ENCODE measurements at places on chromosomes 11 and 22.

- DNase-seq = no peak
Measured at GRCh38 chr11:12539572-12539971, 134.6 kb upstream of the TEAD1 start.

GRCh38 chr11:118956847-118957469 is 860 bp downstream of the UPK2 start:
- DNase-seq = no peak

- no peak for DNase-seq
Measured at GRCh38 chr11:85756401-85757200, 54.3 kb downstream of the SYTL2 start.

DNA sequence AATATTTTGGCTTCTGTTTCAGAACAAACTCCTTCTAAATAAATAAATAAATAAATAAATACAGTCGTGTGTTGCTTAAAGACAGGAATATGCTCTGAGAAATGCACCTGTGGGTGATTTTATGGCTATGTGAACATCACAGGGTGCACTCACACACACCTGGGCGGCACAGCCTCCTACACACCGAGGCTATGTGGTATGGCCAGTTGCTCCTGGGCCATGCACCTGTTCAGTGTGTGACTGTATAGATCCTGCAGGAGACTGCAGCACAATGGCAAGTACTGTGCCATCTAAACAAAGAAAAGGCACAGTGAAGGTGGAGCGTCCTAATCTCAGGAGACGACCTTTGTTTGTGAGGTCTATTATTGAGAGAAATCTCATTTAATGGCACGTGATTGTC is 1281.1 kb downstream of the TBC1D22A start:
- DNase-seq = no peak

DNA sequence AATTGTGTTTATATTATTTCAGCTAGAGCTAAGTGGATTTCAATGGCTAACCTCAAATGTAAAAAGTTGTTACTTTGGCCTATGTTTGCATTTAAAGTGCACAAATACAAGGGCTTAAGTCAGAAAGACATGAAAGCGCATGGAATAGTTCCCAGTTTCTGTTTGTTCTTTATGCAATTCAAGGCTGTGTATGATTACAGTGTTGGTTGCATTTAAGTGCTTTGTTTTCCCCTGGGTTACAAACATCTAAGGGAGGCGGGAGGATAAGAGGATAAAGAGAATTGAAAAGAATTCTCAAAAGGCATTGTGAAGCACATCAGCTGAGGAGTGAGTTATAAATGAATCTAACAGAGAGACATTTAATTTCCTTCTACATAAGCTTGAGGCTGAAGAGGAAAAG is 453.4 kb downstream of the NTM start:
- DNase-seq = no peak

- DNase-seq = no peak
Measured at GRCh38 chr11:3840870-3841425, at the start of gene RHOG. Gene RHOG (minus strand): TSS chr11:3840959. CDS start chr11:3828138, 12,821 bp downstream.

DNA sequence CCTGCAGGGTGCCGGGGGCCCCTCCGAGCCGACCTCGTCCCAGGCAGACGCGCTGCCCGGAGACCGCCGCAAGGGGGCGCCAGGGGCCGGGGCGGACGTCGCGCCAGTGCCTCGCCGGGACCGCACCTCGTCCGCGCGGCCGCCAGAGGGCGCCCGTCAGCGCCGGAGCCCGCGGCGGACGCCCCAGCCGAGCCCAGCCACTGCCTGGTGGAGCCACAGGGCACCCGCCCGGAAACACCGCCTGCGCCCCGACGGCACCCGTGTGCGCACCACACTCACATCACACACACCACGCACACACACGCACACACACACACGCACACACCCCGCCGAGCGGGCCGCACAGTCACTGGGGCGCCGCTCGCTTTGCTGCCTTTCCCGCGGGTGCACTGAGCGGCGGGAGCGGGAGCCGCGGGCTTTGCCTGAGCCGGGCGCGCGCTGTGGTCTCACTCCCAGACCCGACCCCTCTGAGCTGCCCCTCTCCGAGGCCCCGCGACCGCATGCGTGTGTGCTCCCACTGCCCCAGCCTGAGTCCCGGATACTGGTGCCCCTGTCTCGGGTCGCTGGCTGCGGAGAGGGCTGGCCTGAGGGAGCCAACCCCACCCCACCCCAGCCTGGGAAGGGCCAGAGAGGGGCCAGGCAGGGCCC is 449.3 kb downstream of the OPCML start:
- peak; percentile 19 for DNase-seq

GRCh38 chr11:124722176-124722575 is 17.6 kb upstream of the NRGN start:
- DNase-seq = no peak

DNA sequence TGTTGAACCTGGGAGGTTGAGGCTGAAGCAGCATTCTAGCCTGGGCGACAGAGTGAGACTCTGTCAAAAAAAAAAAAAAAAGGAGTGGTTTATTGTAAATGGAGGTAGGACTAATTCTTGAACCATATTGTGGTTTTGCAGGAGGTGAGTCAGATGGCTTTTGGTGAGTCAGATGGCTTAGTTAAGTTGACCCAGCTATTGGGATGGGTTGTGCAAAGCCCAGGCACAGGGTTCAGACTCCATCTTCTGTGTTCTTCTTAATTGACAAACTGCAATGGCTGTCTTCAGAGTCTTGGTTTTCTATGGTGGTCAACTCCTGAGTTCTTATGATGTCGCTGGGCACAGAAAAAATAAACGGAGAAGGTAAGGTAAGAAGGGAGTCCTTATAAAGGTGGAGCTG is 182.7 kb downstream of the ADAMTS15 start:
- DNase-seq = no peak

GRCh38 chr11:121636800-121637176 is 184.0 kb upstream of the SORL1-AS1 start:
- no peak for DNase-seq

GRCh38 chr11:6378640-6378989 is 11.7 kb upstream of the SMPD1 start:
- no peak for DNase-seq

- no peak for DNase-seq
Measured at GRCh38 chr11:93717501-93717900, 23.8 kb downstream of the TAF1D start.

GRCh38 chr11:12411806-12412727 is 34.7 kb downstream of the PARVA start:
- no peak for DNase-seq

- no peak for DNase-seq
Measured at GRCh38 chr11:89182773-89183518, 5.3 kb downstream of the TYR start.

GRCh38 chr11:19313140-19313539 is 72.4 kb upstream of the E2F8 start:
- DNase-seq = no peak

GRCh38 chr11:62540804-62541701 is 5.6 kb downstream of the AHNAK start:
- DNase-seq = no peak

DNA sequence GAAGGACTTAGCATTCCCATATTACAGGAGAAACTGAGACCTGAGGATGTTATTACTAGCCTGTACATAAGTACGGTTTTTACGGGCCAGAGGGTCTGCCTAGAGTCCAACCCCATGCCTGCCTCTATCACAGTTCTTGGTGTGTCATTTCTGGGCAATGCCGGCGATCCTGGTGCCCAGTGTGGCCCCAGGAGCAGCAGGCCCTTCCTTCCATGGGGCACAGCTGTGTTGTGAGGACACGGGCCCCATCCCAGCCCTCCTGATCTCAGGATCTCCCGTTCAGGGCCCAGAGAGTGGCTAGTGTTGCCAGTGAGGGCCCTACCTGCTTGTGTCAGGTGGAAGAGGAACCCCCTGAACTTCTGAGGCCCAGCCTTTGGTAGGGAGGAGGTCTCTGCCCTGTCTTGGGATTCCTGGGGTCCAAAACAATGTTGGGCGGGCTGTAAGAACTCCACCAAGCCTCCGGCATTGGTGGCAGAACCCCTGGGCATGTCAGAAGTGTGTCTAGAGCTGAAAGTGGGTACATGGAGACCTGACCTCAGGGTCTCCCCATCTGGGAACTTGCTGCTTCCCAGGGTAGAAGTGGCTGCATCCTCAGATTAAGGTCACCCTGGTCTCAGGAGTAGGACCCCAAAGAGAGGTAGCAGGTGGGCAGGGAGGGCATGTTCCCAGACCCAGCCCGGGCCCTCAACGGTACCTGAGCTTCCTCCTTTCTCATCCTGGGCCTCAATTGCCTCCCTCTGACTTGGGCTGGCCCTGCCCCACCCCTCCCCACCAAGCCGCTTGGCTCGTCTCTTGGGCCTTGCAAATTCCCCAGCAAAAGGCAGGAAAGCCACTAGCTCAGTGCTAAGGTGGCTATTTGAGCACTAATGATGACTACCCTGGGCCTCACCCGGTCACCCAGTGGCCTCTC is 74.6 kb upstream of the KCNQ1OT1 start:
- no peak for DNase-seq

DNA sequence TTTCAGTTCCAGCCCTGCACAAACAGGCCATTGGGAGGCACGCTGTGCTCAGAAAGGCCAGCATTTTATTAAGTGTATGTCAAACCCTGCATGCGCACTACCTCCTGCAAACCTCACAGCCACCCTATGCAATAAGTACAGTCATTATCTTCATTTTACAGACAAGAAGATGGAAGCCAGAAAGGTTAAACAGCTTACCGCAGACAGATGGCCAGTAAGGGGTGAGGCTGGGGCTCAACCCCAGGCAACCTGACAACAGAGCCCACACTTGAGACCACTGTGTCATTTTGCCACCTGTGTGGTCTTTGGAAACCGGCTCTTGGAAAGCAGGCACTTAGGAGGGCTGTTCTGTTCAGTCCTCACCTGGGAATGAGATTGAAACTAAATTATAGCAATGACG is 142.3 kb downstream of the NXPE2 start:
- no peak for DNase-seq

DNA sequence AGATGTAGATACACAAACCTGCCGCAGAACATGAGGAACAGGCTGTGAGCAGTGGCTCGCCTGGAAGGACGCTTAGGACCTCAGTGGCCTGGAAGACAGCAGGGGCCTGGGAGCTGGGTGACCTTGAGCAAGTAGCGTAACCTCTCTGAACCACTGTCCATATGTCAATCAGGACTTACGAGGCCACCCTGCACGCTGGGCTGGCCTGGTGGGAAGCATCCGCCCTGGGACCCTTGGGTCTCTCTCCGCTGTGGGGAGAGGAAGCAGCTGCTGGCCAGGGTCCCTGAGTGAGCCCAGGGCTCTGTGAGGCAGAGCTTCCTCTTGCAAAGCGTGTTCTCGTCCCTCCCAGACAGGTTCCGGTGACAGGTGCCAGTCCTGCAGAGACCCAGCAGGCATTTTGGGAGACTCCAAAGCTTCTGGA is 14.0 kb upstream of the EHD1 start:
- no peak for DNase-seq

DNA sequence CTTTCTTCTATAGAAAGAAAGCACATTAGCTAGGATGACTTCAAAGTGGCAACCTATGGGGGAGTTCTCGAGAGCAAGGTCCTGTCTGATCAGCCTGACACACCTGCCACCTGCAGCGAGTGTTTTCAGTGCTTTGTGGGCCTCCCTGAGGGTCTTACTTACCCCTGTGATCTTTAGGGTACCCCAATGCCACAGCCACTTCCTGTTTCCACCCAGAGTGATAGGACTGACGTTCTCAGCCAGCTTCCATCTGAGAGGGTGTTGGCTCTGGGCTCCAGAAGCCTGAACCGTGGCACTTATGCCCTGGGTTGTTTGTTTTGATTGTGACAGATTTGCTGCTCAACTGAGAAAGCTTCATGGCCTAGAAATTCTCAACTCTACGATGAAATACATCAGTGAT is 21.7 kb upstream of the ANKK1 start:
- no peak for DNase-seq

GRCh38 chr11:100445231-100445735 is 241.8 kb upstream of the ARHGAP42 start:
- DNase-seq = no peak

GRCh38 chr11:26632691-26633159 is 60.7 kb upstream of the MUC15 start:
- no peak for DNase-seq

DNA sequence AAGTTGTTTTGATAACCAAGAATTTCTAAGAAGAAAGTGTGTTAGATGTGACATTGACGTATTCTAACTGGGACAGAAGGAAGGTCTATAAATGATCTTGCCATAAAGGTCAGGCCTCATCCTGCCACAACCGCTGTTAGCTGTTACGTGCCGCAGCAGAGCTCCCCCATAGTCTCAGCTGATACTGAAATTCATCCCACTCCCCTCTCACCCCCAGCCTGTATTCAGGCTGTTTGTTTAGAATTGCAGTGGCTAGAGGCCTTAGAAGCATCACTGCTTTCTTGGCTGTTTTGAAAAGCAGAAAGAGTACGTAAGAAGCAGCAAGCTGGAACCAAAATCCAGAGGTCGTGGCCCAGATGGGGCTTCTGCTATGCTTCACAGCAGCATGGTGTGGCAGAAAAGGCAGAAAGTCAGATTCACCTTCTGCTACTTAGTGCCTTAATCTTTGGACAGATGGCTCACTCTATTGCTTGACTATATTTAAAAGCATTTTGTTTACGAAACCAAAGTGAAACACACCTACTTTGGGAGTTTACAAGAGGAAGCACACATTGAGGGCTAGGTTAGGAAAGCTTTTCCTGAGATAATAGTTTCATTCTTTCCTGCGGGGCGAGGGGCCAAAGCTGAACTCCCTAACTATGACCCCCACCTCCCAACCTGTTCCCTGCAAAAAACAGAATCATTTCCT is 950 bp upstream of the LAYN start:
- no peak for DNase-seq

GRCh38 chr11:93477684-93478234 is 65.4 kb downstream of the SMCO4 start:
- no peak for DNase-seq

DNA sequence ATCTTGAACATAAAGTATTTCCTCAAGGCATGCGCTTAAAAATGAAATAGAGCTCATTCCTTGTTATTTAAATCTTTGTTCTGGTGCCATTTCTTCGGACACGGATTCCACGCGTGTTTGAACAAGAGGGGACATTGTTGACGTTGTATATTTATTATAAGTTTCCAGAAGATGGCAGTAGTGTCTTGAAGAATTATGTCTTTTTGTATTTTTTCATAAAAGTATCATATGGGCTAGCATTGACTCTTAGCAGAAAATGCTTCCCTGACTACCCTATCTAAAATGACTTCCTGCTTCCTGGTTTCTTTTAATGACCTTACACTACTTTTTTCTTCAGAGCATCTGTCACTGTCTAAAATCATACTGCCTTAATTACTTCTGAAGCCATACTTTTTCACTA is 20.4 kb downstream of the BIRC2 start:
- DNase-seq = no peak

DNA sequence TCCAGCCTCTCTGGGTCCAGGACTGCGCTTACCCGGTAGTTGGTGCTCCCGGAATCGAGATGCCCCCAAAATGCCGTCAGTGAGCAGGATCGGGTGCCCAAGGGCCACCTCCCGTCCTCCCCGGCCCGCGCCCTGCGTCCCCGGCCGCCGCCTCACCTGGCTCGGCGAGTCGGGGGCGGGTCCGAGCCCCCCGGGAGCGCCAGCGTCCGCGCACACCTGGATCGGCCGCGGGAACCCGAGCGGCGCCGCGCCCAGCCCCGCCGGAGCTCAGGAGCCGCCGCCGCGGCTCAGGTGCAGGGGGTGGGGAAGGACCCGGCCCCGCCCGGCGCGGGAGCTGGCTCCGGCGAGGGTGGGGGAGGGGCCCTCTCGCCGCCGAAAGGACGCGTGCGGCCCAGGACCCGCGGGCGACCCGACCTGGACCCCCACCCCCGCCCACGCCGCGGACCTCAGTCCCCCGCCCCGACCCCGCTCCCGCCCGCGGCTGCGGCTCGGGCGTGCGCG is at the start of gene SHANK2:
Gene SHANK2, minus strand, starts transcription at position 309 of the 501 bp plus-strand sequence. CDS start 105,251 bp downstream, outside the sequence.
- DNase-seq = no peak

Measured in activated CD4-positive, alpha-beta T cell treated with anti-CD3 and anti-CD28 coated beads, Interleukin-2, amount 50 U/mL, for 24 hours (primary cell).